ENCODE measurements at places on chromosomes 16 and 17. TPM values are rescaled to one million over a fixed set of nuclear protein-coding genes. Genes with fewer than 3 reads are reported as not detected.

PRR29 gene
- total RNA-seq = 12.2 TPM

PARD6A gene
- total RNA-seq = 80.1 TPM

ENPP7 gene
- 0.24 TPM for total RNA-seq

LDHD gene
- total RNA-seq = 14.4 TPM

PIPOX gene
- total RNA-seq = 6.8 TPM

CLTC gene
- 253 TPM for total RNA-seq

ASPHD1 gene
- total RNA-seq = 13.7 TPM

PIMREG gene
- total RNA-seq = 1.3 TPM

KCNH6 gene
- total RNA-seq = 0.99 TPM

MFSD6L gene
- 14.2 TPM for total RNA-seq

GPR179 gene
- 0.93 TPM for total RNA-seq

ATXN1L gene
- total RNA-seq = 39.3 TPM

KRTAP16-1 gene
- not detected for total RNA-seq

SPNS3 gene
- total RNA-seq = 0.39 TPM

MEIOB gene
- 53.9 TPM for total RNA-seq

NECAB2 gene
- 9.5 TPM for total RNA-seq

UMOD gene
- 3.8 TPM for total RNA-seq

NPIPA7 gene
- total RNA-seq = 11.7 TPM

TNP2 gene
- 10.2 TPM for total RNA-seq

MYO15A gene
- total RNA-seq = 30.2 TPM

CAPNS2 gene
- 1.0 TPM for total RNA-seq

KRT24 gene
- total RNA-seq = not detected

RNU2-1 gene
- total RNA-seq = not detected

MT1X gene
- 77.0 TPM for total RNA-seq

Data from testis (tissue), 5 donors.